ENCODE measurements at places on chromosomes 13 and 19.
A peak's percentile ranks its signal among the peaks of the same experiment; 100 is the strongest.

DNA sequence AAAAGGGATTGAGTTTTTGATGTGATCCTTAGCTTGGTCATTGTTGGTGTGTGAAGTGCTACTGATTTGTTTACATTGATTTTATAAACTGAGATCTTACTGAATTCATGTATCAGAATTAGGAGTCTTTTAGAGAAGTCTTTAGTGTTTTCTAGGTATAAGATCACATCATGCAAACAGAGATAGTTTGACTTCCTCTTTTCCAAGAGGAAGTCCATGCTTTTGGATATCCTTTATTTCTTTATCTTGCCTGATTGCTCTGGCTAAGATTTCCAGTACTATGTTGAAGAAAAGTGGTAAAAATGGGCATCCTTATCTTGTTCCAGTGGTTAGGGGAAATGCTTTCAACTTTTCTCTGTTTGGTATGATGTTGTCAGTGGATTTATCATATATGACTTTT, 561.2 kb upstream of the SLITRK1 start:
- ATAC-seq = no peak

GRCh38 chr19:40688987-40689338, 1.5 kb downstream of the NUMBL start:
- ATAC-seq = no peak

- ATAC-seq = peak; percentile 94
Measured at GRCh38 chr19:35318679-35319448, 10.1 kb upstream of the CD22 start.

GRCh38 chr13:27395007-27395510, 29.4 kb upstream of the GTF3A start:
- no peak for ATAC-seq

DNA sequence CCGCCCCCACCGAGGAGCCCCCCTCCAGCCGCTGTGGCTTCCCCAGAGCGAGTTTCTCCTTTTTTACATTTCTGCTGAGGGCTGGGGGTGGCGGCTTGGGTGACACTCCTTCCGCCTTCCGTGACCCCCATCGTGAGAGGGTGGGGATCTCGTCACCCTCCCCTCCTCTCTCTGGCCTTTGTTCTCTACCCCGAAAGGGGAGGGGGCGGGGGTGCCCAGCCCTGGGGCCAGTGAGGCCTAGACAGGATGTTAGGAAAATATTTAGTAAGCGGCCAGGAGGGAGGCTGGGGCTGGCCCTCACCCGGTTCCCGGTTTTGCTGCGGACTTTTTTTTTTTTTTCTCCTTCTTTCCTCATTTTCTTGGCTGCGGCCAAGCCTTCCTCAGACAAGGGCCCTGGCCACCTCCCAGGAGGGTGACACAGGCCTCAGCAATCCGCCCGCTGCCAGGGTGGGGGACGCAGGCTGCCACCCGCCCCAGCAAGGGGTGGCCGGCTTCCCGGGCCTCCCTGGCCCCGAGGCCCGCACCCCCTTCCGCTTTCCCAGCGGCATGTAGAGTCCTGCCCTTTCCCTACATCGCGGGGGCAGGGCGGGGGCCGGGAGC, 3.9 kb downstream of the MIDN start:
- peak; percentile 40 for ATAC-seq

DNA sequence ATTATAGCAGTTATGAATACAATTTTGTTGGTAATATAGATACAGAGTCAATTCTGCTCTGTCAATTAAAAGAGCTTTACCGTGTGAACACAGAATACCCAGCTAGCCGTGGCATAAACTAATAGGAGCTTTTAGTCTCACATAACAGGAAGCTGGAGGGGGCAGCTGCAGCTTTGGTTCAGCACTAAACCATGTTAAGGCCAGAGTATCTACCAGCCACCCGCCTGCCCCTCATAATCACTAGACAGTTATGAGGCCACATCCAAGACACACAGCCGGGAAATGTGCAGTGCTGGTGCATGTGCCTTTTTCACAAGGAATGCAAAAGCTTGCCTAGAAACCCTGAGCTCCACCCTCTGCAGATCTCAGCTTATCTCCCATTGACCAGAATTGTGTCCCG, 62.3 kb downstream of the SGCG start:
- no peak for ATAC-seq

DNA sequence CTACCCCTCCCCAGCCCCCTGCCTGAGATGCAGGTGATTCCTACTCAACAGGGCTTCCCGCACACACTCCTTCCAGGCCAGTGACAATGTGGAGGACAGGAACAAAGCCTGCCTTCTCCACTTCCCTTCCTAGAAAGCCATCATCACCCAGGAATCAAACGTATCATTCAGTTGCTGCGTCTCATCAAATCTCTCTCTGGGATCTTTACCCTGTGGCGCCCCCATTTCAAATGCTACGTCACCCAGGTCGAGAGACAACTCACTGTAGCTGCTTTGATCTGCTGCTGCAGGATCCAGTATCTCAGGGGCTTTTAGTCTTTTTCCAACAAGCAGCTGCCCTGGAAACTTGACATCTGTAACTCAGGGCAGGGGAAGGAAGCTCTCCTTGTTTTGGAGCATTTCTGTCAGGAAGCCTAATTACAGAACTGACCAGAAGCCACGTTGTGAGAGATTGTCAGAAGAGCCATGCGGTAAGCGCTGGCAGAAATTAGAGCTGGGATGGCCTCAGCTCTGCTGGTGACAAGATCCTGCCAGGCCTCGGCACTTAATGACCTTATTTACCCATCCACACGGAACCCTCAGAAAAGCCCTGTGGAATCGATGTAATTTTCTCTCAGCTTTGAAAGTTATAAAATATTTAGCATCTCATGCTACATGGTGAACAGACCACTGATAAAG, 140.5 kb downstream of the STK24 start:
- ATAC-seq = no peak

- ATAC-seq = no peak
Measured at GRCh38 chr13:50914176-50914700, 4.6 kb downstream of the RNASEH2B start.

DNA sequence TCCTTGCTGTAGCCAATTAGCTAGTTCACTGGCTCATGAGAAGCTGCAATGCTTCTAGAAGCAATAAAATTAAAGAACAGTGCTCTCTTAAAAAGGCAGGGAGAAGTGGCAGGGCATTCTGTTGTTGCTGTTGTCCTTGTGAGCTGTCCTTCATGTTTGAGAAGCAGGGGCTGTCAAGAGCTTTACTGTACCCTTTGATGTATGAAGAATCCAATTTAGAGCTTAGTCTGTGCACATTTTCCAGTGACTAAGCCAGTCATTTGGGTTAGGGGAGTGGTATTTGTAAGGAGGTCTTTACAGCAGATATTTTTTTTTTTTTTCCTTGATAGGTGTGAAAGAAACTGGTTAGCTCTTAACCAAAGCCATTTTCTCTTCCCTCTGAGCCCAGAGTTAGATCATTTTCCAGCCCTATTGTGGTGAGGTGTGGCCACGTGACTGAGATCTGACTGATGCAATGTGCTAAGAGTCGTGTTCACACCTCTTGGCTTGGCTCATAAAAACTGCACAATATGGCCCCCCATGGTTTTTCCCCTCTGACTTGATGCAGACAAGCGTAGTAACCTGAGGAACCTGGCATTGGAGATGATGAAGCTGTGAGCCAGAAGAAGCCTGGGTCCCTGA, 309.6 kb upstream of the TMTC4 start:
- no peak for ATAC-seq

- ATAC-seq = no peak
Measured at GRCh38 chr13:33865945-33866344, 48.0 kb downstream of the RFC3 start.

- no peak for ATAC-seq
Measured at GRCh38 chr13:82116422-82116989, 1765.8 kb downstream of the SLITRK1 start.

- ATAC-seq = peak; percentile 30
Measured at GRCh38 chr13:110005563-110005962, 219.2 kb upstream of the IRS2 start.

GRCh38 chr13:108463340-108463739, 166.1 kb upstream of the MYO16 start:
- ATAC-seq = no peak

- peak; percentile 58 for ATAC-seq
Measured at GRCh38 chr13:97976610-97977521, 23.4 kb downstream of the IPO5 start.

- no peak for ATAC-seq
Measured at GRCh38 chr19:3516675-3517207, 10.6 kb downstream of the FZR1 start.

DNA sequence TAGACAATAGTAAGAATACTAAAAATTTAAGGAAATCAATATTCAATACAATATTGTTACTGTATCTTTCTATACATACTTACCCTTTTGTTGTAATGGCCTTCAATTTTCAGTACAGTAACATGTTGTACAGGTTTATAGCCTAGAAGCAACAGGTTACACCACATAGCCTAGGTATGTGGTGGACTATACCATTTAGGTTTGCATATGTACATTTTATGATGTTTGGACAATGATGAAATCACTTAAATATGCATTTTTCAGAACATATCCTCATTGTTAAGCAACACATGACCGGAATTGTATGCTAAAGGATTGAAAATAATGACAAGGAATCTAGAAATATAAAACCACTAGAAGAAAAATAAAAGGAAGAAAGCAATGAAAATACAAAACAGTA, 611.4 kb downstream of the DACH1 start:
- no peak for ATAC-seq

GRCh38 chr19:30118221-30118620, 176.2 kb downstream of the URI1 start:
- no peak for ATAC-seq

DNA sequence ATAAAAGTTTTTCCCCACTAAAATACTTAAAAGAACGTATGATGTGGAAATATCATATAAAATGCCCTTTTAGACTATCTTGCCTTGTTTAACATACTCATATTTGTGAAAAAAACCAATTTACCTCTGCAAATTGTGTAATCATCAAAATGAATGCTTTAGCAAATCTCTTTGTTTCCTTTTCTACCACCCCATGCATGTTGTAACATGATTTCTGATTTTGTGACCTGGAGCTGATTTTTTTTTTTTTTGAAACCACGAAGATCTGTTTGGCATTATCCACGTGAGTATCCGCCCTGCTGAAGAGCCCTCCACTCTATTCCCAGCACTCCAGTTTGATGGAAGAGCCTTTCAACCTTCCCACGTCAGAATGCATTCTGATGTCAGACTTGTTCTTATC, 245.8 kb upstream of the NBEA start:
- no peak for ATAC-seq

GRCh38 chr13:53050151-53050550, 21.5 kb downstream of the OLFM4 start:
- no peak for ATAC-seq

- no peak for ATAC-seq
Measured at GRCh38 chr19:13298565-13299481, 148.6 kb downstream of the IER2 start.

DNA sequence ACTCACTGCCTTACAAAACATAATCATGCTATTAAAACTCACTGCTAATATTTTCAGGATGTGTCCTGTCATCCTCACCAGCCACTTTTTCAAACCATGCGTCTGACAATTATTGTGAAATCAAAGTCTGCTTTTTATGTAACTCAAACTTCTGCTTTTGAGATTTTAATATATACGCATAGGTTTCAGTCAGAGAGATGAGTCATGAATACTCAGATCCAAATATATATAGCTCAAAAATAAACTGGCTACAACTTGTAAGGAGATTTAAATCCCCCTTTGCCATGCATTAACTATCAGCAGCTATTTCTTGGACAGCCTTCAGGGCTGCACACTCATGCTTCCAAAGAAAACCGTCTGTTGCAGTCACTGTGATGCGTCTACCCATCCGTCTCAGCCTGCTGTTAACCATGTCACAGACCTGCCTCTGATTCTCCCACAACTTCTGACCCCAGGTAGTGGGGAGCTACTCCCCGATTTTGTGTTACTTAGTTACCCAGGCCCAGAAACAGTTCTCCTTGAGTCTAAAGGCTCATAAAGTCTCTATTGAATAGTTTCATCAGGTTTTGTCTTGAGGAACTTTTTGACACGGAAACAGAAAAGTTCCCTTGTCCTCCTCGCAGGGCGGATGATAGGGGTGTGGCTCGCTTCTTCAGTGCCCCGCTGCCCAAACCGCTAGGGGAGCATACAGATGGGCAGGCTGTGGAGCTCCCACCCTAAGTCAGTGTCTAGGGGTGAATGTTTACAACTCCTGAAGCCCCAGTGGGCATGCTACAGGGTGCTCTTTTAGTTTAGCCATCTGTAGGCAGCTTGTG, 33.8 kb upstream of the SGCG start:
- peak; percentile 42 for ATAC-seq
